Activated CD4-positive, alpha-beta T cell treated with anti-CD3 and anti-CD28 coated beads for 4 hours (primary cell): ENCODE measurements at places on chromosomes 11 and 22.

- no peak for DNase-seq
Observed at GRCh38 chr11:77403211-77403610, 70.7 kb downstream of the PAK1 start.

DNA sequence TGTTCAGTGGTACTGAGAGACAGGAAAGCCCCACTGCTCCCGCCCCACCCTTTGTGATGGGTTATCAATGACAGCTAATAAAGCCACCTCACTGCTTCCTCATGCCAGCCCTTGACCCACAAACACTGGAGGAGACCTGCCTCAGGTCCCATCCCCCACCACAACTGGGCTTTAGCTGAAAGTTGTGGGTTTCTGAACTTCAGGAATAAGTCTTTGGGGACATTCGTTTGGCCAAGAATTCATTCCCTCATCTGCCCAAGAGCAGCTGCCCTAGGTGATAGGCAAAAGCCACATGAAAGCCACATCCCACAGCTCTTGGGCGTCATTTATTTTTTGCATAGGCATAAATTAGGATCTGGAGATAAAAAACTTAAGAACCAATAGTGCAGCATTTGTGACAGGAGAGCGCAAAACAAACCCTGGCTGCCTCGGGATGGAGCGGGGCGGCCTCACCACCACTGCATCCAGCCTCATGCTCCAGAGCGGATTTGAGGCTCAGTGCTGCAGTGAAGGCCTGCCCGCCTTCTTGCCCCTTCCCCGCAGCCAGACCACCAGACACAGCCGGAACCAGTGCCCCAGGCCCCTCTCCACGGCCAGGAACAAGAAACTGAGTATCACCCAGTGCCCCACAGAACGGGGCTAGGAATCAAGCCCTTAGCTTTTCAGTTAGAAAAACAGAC lies 21.2 kb downstream of the SUN2 start:
- no peak for DNase-seq

GRCh38 chr11:64853709-64854108 lies 9.3 kb upstream of the CDC42BPG start:
- no peak for DNase-seq

DNA sequence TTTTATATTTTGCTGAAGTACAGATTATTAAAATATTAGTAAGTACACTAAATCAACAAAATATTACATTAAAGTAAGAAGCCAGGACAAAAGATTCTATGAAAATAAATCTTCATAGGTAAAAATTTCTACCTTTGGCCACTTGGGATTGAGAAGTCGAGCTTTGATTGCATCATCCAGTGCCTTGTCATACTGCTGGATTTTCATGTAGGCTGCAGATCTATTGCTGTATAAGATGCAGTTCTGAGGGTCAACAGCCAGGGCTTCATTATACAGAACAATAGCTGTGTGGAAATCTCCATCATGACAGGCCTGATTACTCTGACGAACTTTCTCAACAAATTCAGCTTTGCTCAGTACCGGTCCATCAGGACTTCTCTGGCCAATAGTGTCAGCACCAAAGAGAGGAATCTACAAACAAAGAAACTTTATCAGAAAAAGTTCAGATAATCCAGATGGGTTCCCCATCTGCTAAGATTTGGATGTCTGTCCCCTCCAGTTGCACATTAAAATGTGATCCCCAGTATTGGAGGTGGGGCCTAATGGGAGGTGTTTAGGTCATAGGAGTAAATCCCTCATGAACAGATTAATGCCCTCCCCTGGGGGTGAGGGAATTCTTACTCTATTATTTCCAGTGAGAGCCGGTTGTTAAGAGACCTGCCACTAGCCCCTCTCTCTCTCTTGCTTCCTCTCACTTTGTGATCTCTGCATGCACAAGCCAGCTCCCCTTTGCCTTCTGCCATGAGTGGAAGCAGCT lies 50.0 kb downstream of the TTC28 start:
- no peak for DNase-seq

DNA sequence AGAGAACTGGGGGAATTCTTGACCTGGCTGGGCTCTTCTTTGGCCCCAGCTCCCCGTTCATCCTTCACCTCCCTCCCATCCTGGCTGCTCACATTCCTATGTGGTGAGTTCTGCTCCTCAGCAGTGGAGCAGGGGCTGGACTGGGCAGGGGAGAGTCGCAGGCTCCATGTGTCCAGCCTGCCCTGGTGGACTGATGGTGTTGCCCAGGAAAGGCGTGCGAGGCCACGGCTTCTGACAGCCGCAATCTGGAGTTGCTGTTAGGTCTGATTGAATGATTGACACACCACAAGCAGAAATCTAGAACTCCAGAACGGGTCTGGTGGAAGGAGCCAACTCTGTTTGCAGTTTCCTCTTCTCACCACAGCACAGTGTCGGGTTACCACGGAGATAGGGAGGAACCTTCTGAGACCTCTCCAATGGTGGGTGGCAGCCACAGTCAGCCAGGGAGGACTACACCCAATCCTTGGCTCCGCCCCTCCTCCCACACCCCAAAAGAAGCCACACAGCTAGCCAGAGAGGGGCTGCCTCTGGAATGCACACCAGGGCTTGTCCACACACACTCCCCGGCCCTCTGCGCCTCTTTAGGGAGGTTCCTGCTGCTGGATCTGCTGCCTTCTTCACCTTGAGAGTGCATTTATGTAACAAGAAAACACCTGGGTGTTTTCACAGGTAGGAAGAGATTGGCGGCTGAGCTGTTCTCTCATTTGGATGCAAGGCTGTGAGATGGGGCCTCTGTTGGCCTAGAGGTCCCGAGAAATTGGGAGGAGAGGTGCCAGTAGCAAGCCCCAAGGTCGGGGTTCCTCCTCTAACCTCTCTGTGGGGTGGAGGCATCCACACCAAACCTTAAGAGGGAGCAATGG lies 56.4 kb upstream of the CD44 start:
- DNase-seq: peak; percentile 86

- DNase-seq: no peak
Observed at GRCh38 chr11:67366961-67367760, 6.2 kb downstream of the CLCF1 start.

DNA sequence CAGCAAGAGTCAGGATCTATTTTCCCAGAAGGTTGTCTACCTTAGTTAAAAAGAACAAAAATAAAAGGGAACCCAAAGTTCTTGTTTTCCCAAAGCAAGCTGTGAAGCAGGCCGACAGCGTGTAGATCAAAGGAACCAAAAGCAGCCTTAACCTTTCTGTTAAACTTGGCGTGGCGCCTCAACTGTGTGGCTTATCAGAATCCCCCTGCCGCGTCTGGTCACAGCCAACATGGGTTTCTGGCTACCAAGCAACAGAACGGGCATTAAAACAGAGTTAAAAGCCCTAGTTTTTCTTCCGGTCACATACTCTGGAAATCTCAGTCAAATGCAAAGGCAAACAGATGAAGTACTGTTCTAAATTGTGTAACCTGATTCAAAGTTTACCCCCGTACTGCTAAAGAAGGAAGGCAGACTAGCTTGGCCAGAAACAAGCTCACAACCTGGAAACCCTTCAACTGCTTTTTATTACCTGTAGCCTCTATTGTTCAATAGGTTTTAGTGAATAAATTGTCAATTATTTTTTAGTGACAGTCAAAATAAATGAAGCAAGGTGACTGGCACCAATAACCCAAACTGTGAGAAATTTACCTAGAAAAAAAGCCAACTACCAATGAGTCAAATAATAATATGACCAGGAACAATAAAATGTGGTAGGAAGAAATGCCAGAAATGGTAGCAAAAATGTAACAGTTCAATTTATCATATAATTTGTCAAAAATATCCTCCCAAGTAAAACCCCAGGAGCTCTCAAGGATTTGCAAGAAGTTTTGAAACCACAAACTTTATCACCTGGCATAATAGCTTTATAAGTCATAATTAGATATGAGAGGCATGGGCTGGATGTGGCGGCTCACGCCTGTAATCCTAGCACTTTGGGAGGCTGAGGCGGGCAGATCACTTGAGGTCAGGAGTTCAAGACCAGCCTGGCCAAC lies 21.4 kb downstream of the CHKA start:
- peak; percentile 30 for DNase-seq

DNA sequence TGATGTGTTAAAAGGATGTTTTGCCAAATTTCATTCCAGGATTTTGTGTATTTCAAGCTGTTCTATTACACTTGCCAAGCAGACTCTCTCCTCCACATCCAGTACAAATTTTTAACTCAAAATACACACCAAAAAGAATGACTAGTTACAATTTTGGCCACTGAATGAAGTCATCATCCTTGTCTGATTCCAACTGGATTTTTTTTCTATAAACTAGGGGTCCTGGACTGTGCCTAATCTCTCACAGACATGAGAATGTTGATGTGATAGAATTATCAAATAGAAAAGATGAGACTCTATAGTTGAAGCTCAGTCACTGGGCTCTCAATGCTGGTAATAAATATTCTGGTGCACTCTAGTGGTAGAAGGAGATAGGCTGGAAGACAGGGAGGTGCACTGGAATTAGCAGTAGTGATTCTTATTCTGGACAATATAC lies 85.8 kb downstream of the FANCF start:
- no peak for DNase-seq

DNA sequence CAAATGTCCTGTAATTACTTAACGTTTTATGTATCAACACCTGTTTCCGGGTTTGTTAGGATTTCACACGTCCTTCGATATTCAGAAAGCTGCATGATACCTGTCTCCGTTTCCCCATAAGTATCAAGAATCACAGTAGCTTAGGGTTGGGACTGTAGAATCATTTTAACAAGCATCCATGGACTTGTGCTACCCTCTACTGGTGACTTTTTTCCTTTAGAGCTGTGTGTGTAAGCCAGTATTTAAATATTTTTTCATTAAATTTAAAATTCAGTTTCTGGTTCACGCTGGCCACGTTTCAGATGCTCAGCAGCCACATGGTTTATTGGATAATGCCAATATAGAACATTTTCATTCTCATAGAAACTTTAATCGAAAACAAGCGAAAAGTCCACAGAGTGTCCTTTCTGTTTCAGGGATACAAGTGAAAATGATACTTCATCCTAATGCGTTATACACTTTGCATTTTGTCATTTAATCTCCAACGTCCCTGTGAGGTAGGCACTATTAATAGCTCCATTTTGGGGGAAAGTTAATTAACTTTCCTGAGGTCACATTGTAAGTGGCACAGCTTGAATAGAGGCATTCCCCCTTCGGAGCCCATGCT lies 61.5 kb upstream of the SLC25A18 start:
- no peak for DNase-seq

DNA sequence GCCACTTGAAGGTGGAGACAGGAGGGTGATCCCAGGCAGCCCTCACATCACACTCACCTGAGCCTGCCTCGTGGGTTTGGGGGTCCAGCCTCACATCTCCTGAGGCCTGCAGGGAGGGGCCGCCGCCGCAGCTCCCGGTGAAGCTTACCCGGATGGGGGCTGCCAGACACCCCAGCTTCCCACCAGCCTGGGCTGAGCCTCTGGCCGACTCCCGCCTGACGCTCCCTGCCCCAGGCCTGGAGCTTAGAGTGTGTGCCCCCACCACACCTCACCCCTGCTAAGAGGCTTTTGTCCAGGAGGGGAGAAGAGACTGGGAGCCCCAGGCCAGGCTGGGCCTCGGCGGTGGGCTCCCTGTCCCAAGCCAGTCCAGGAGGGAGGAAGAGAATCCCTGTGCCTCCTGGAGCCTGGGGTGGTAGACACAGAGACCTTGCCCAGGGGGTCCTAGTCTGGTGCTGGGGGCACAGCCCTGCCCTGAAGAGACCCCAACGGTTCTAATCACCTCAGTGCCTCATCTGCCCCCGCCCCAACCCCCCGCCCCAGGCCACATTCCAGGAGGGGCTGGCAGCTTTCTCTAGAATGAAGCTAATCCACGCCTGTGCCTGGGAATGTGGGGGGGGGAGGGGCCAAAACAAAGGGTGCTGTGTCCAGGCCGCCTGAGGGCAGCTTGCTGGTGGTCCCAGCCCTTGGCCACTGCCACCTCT lies at the start of gene SLC16A8:
SLC16A8 (minus strand) TSS at position 254 of the 701 bp plus-strand sequence. CDS start 1,311 bp downstream, outside the sequence.
- DNase-seq: no peak

- no peak for DNase-seq
Observed at GRCh38 chr11:65454311-65454695, 31.7 kb downstream of the NEAT1 start.

DNA sequence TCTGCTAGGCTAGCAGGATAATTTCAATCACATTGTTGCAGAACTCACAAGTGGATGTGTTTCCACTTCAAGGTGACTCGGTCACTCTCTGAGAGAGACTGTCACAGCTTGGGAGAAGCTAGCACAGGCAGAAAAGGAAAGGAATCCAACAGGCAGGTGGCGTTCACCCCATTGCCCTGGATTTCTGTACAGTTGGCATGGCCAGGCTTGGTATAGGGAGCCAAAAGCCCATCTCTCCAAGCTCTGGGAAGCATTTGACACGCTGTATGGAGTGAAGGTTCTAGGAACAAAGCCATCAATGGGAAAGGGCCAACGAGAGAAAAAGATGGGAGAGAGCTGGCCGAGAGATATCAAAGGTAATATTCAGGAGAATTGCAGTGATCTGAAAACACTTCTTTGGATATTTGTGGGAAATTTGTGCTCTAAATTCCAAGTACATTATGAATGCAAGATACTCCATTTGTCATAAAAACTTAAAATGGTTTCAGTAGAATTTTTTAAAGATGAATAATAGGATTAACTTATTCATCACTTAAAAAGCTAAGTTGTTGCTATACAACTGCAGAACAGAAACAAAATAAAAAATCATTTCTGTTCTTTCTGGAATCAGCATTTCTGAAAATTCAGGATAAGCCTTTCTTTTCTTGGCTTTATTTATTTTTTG lies 223.5 kb upstream of the NTM start:
- DNase-seq: no peak

DNA sequence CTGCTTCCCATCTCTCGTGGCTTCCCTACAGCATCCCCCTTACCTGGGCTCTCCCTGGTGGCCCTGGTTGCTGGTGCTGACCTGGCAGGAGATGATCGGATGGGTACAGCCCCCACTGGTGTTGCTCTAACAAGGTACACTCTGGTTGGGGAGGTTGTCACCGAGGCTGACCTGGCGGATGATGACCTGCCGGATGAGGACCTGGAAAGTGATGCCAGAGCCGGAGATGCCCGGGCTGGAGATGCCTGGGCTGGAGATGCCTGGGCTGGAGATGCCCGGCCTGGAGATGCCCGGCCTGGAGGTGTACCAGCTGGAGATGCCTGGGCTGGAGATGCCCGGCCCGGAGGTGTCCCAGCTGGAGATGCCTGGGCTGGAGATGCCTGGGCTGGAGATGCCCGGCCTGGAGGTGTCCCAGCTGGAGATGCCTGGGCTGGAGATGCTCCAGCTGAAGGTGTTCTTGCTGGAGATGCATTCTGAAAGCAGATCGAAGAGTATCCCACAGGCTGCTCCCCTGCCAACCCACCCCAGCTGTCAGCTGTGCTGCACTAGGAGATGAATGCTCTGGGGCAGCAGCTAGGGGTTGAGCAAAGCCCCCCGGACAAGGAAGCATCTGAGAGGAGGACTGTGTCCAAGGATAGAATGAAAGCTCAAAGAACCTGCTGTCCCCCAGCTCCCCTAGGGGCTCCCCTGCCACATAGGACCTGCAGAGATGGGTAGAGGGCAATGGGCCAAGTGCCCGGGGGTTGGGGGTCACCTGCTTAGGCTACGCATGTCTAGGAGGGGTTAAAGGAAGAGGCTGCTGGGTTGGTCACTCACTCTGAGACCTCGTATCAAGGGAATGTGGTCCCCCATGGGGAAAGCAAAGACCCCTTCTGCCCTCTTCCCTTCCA lies 10.6 kb downstream of the TMPRSS13 start:
- no peak for DNase-seq

GRCh38 chr11:9170450-9170849 lies 79.1 kb upstream of the SCUBE2 start:
- no peak for DNase-seq
